Kidney (tissue), 22 donors: ENCODE measurements at places on chromosomes 7 and 10. TPM values are rescaled to one million over a fixed set of nuclear protein-coding genes. Genes with fewer than 3 reads are reported as not detected.
A peak's percentile ranks its signal among the peaks of the same experiment; 100 is the strongest.

DNA sequence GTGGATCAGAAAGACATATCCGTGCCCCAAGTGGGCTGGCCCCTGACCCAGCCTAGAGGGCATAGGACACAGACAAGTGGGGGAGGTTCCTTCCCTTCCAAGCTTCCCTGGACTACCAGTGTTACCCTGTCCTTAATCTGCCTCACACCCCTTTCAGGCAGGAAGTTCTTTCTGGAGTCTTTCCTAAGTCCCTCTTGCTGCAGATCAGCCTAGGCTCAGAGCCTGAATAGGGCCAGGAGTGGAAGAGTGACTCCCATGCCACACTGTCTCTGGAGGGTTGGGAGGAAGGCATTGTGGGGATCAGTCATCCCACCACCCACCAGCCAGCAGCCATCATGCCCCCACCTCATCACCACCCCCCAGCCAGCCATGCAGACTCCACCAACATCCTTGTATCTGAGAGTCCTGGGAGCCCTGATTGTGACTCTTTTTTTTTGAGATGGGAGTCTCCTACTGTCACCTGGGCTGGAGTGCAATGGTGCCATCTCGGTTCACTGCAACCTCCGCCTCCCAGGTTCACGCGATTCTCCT lies 22.6 kb downstream of the POLL start:
- no peak overlapping the region for H3K27ac ChIP-seq
- DNase-seq, result no peak
- no peak overlapping the region for H3K4me3 ChIP-seq

DNA sequence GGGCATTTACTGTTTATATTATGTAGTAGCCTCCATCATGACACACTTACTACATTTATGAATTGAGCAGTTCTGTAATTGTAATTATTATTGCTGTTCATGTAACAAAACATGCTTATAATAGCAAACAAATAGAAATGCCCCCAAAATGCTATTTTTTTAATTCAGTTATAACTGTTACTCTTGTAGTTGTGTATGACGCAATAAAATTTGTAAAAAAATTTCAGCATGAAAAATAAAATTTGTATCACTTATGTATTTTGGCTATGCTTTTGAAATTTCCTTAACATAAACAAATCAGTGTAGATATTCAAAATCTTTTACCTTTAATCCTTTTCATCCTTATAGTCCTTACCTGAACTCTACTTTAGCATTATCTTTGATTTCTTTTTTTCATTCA lies 25.9 kb downstream of the TMEM106B start:
- H3K4me3 ChIP-seq, result no peak overlapping the region
- H3K27me3 ChIP-seq, result no peaks in the 10 kb centered on the region
- H3K4me1 ChIP-seq, result no peaks in the 10 kb centered on the region
- no peak for DNase-seq
- H3K27ac ChIP-seq, result no peak overlapping the region

GRCh38 chr10:91924212-91925021 lies 847 bp downstream of the BTAF1 start:
- H3K27me3 ChIP-seq, result no peaks in the 10 kb centered on the region
- no peak for DNase-seq
- H3K4me3 ChIP-seq, result peak overlapping the region; percentile 95
- H3K36me3 ChIP-seq, result no peaks in the 10 kb centered on the region
- H3K4me1 ChIP-seq, result no peaks in the 10 kb centered on the region
- peak overlapping the region; percentile 97 for H3K27ac ChIP-seq

Gene UCMA
- total RNA-seq, result not detected

Gene ZCCHC24
- total RNA-seq, result 21.3 TPM
